HAP-1 (cell line): ENCODE measurements at places on chromosomes 1 and 21.

DNA sequence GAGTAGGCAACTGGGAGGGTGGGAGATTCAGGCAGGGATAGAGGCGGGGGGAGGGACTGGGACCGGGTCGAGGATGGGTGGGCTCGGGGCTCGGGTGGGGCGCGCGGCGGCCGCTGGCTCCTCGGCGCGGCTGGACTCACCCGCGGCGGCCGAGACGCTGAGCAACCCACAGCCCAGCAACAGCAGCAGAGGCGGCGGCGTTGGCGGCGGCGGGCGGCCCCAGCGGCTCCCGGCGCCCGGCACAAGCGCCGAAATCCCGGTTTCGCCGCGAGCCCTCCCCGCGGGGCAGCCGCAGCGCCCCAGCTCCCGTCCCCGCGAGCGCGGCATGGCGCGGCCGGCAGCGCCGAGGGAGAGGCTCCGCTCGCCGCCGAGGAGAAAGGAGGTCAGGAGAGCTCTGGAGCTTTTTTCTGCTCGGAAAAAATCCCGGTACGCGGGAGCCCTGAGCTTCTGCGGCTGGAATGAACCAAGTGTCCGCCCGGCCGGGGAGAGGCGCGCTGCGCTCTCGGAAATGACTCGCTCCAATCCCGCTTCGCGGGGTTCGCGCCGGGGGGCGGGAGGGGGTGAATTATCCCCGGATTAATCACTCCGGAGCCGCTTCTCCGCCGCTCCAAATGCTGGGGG, at the start of gene CSMD2:
TSS of gene CSMD2 (minus strand) at position 460 of the 621 bp plus-strand sequence. CDS start at position 327, 133 bp downstream.
- DNase-seq, result no peak

GRCh38 chr1:3195966-3196515, 127.0 kb downstream of the PRDM16 start:
- DNase-seq, result no peak

DNA sequence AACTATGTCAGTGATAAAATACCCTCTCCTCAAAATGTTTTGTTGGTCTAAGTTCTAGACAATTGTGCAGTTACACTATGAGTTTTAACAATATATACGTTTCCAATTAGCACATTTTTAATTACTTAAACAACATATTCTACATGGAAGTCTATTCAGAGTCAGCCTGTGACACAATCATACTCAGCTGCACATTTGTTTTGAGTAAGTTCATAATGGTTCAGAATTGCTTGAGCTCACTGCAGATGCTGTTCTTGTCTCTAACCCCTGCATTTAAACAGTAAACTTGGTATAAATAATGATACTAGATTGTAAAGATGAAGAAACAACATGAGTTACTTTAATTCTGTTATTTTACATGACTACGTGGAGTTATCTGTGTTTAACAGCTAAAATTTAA, 30.6 kb downstream of the CDKN2C start:
- DNase-seq, result no peak

- DNase-seq, result no peak
Measured at GRCh38 chr1:46301406-46301807, 2.0 kb downstream of the LRRC41 start.

DNA sequence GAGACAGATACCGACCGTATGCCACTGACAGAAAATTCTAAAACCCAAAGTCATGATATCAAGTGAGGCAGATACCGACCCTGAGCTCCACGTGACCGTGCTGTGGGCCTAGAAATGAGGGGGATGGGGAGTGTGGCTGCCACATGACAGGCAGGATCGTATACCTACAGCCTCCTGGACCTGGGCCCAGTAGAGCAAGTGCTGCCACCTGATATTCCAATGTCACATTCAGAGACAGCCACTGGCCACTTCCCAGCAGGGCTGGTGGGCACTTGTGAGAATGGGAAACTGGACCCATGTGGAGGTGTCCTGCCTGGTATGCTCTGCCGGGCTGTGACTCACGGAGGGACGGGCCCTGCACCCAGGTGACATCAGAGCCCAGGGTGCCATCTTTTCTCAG, 44.6 kb upstream of the CLDN14 start:
- no peak for DNase-seq

DNA sequence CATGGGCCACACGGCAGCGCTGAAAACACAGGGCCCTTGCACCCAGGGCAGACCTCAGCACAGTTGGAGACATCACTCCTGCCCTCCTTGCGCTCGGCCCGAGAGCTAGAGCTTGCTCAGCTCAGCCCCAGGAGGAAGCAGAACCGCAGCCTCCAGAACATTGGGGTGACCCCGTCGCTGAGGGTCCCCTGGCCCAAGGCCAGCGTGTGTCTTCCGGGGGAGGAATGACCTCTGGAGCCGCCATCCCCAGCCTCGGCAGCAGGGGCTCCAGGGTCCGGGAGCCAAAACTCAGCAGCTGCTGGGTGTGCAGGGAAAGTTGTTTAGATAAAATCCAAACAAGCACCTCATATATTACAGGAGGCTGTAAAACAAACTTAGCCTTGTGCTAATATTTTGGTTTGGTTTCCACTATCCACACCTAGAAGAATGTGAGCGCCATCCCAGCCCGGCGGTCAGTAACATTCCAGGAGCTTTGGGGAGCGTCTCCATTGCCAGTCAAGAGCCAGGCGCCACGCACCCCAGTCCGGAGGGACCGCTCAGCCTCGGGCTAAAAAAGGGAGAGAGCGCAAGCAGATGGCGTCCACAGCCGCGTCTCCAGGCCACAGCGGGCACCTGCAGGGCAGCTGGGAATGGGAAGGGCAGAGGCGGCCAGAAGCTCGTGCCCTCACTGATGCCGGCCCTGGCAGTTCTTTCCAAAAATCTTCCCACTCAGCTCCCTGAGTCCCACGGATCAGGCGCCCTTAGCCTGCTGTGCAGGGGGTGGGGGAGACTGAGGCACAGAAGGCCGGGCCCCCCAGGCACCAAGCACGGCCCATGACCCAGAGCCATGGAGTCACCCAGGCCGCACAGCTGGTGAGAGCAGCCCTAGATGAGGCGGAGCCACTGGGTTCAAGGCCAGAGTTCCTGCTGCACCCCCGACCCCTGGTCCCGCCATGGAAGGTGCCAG, 52.0 kb downstream of the SLX9 start:
- no peak for DNase-seq

- DNase-seq, result no peak
Measured at GRCh38 chr1:54408147-54409066, 2.2 kb upstream of the SSBP3 start.

- DNase-seq, result peak; percentile 57
Measured at GRCh38 chr1:172449585-172450523, 6.0 kb upstream of the PIGC start.

GRCh38 chr21:24445517-24445916, 1161.8 kb downstream of the MRPL39 start:
- DNase-seq, result no peak

DNA sequence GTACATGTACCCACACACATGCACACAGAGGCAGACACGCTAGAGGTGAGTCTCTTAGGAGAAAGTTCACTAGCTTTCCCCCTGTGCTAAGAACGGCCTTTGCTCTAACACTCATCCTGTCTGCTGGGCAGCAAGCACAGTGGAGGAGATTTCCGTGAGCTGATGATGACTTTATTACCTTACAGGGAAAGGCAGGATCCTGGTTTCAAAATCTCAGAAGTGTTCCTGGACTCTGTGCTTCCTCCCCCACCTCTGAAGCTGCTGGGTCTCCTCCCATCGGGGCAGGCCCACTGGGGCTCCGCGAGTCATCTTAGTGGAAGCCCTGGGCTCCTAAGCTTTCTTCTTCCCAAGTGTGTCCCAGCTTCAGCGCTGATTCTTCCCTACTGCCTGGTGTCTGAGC, 2.7 kb downstream of the FAM3B start:
- no peak for DNase-seq

GRCh38 chr1:88175631-88176226, 508.3 kb upstream of the PKN2 start:
- no peak for DNase-seq

GRCh38 chr1:19644681-19645410, 735 bp downstream of the NBL1 start:
- peak; percentile 65 for DNase-seq

- DNase-seq, result no peak
Measured at GRCh38 chr1:206578068-206578977, 33.9 kb downstream of the EIF2D start.

DNA sequence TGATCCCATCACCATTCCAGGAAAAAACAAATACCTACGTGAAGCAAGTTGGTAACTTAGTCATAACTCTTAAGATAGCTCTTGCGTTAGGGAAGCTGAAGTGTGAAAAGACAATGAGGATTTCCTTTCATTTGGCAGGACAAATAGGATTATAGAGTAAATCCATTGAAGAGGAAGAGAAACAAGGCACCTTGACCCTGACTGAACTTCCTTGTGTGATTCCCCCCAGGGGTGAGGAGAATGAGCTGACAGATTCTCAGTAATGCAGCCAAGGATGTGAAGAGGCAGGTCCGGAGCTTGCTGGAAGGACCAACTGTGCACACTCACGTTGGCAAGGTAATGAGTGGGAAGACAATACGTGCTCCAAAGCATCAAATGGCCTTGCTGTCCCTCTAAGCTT, 55.0 kb upstream of the HMCN1 start:
- no peak for DNase-seq

DNA sequence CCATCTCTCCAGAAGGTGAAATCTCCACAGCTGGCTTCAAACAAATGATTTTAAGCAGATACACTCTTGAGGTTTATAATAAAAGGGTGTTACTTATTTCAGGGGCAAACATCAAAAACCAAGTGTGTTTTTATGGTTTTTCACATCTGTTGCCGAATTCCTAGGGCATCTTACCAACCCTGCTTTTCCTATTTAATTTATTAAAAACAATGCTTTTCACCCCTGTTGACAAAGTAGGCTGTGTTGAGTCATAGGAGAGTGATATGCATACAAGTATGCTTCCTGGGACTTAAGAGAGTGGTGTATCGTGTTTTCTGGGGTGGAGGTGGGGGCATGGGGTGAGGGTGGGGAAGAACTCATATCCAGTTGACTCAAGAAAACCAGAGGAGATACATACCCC, 29.3 kb upstream of the IL20 start:
- no peak for DNase-seq

DNA sequence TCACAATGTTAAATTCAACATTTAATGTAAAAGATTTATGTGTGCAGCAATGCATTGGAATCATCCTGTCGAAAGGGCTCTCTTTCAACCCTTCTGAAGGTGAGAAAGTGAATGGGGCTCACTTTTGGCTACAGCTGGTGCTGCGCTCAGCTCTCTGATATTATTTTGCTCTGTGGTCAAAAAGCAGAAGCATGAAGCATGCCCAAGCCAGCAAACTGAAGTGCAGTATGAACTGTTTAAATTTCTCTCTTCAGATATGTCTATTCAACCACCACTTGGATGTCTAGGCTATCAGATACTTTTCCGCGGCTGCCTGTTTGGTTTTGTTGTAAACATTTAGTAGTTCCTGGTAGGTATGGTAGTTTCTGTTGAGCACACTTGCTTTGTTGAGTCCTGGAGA, 216.9 kb upstream of the TMPRSS15 start:
- no peak for DNase-seq

- no peak for DNase-seq
Measured at GRCh38 chr1:232440325-232441035, 189.5 kb downstream of the SIPA1L2 start.

DNA sequence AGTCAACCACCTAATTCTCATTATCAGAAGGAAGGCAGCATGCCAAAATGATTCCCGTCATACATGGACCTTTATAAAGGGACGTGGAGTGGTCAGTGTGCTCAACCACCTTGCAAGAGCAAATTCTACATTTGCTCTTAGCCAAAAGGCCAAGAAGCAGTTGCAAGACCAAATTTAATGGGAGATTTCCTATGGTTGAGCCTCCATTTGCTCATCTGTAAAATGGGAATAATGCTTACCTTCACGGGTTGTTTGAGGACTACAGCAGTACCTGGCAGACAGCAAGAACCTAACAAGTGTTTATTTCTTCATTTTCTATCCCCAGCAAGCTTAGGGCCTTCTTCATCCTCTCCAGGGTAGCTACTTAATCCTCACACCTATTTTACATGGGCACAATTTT, 17.4 kb upstream of the PADI4 start:
- no peak for DNase-seq

GRCh38 chr1:201357636-201358348, 19.7 kb downstream of the TNNT2 start:
- no peak for DNase-seq

DNA sequence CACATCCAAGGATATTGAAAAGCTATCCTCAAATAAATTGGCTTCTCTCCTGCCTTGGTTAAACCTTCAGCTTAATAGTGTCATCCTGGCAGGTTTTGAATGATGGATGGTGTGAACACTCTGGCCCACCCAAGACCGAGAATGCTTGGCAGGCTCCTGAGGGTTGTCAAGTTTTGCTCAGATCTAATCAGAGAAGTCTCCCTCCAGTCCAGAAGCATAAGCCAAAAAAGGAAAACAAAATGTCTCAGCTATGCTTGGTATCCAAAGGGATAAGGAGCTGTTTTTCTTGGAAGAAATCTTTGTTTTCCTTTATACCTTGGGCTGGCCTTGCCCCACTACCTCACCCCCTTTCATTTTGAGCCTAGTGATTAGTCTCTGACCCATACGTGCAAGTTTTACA, 172.7 kb downstream of the CRB1 start:
- no peak for DNase-seq

DNA sequence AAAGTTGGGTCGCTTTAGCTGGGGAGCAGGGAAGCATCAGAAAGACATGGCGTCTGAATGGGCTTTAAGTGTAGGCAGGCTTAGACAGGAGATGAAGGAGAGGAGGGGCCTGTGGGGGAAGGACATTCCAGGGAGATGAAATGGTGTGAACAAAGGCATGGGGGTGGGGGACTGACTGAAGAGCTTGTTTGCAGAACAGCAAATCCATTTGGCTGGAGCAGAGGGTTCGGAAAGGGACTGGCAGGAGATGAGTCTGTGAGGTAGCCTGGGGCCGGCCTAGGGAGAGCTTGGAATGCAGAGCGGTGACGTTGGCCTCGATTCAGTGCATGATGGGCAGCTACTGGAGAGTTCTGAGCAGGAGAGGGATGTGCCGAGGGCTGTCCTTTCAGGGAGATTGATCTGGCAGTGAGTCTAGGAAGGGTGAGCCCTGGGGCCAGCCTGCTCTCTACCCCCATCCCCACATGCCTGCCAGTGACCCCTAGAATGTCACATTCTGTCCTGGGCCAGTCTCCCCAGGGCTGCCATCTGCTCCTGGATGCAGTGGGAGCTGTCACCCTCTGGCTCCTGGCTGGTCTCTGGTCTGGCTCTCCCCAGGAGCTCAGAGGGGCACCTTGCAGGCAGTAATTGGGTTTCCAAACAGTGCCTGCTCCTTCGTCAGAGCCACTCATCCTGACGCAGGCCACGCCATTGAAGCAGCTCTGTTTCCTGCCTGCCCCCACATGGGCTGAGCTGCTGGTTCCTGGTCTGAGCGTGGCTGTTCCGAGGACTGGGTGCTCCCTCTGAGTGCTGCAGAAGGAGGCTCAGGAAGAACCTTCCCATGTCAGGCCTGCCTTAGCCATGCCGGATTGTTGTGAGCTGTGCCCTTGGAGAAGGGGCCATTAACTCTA, 22.3 kb upstream of the TMEM222 start:
- DNase-seq, result no peak

GRCh38 chr1:48761986-48762385, 14.7 kb downstream of the BEND5 start:
- DNase-seq, result no peak

- DNase-seq, result no peak
Measured at GRCh38 chr1:81725823-81726222, 74.9 kb upstream of the ADGRL2 start.

GRCh38 chr1:216814576-216815259, 91.5 kb upstream of the ESRRG start:
- no peak for DNase-seq

- no peak for DNase-seq
Measured at GRCh38 chr1:65267271-65267670, 42.1 kb upstream of the DNAJC6 start.

- peak; percentile 43 for DNase-seq
Measured at GRCh38 chr1:164787834-164788231, 228.8 kb downstream of the PBX1 start.

GRCh38 chr1:1274299-1274930, 761 bp upstream of the UBE2J2 start:
- DNase-seq, result no peak

- no peak for DNase-seq
Measured at GRCh38 chr1:47991187-47991586, 6.0 kb downstream of the TRABD2B start.
